Effector memory CD4-positive, alpha-beta T cell (primary cell): ENCODE measurements at places on chromosomes 3 and 15.

DNA sequence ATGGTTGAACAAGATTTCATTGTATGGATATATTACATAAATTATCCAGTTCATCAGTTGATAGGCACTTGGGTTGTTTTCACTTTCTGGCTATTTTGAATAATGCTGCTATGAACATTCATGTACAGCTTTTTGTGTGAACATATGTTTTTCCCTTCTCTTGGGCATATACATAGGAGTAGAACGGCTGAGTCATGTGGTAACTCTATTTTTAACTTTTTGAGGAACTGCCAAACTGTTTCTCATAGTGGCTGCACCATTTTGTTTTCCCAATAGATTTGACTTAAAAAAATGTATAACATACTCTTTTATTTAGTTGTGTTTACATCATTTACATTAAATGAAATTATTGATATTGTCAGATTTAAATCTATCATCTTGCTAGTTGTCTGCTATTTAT, 28.8 kb upstream of the RFX7 start:
- no peak overlapping the region for H3K27ac ChIP-seq
- H3K4me3 ChIP-seq: no peak overlapping the region
- DNase-seq: no peak
- H3K4me1 ChIP-seq: no peaks in the 10 kb centered on the region

GRCh38 chr3:127291611-127292010, 3.8 kb upstream of the PRR20G start:
- no peak overlapping the region for H3K27ac ChIP-seq
- no peaks in the 10 kb centered on the region for H3K4me1 ChIP-seq
- no peaks in the 10 kb centered on the region for H3K36me3 ChIP-seq
- DNase-seq: no peak
- H3K27me3 ChIP-seq: no peaks in the 10 kb centered on the region
- H3K4me3 ChIP-seq: no peak overlapping the region

DNA sequence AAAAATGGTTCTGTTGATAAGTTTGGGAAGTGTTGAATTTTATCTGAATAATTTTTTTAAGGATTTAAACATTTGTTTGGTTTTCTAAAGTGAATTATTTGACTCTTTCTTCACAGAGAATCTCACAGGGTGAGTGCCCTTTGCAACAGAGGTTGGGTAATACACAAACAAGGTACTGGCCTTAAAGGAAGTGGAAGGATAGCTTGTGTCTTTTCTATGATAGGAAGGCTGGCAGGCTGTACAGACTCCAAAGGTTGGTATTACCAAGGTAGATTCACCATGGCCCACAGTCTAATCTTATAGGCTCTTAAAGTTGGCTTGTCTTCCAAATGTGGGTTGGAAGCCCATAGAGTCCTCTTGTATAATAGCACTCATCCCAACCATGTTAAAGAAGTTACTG, 311.5 kb downstream of the SV2B start:
- no peak overlapping the region for H3K27ac ChIP-seq
- no peaks in the 10 kb centered on the region for H3K4me1 ChIP-seq
- H3K4me3 ChIP-seq: no peak overlapping the region
- H3K36me3 ChIP-seq: no peaks in the 10 kb centered on the region
- H3K27me3 ChIP-seq: no peaks in the 10 kb centered on the region

DNA sequence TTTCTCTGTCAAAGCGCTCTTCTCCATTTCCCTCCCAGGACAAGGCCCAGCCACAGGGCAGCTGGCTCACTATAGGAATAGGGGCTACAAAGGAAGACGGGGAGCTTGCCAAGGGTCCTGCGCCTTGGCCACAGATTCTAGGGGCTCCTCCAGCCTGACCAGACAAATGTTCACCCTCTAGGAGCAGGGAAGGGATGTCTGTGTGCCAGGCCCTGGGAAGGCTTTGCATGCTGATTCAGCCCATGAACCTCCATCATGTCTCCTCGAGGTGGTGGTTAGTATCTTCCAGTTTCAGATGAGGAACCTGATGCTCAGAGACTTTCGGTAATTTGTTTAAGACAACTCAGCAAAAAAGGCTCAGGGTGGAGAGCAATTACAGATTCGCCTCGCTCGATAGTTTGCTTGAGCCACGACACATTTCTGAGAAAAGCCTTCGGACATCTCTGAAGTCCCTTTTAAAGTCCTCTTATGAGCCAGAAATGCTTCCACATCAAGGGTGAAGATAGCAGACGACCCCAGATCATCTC, 110.0 kb downstream of the XXYLT1 start:
- H3K4me1 ChIP-seq: no peaks in the 10 kb centered on the region
- H3K4me3 ChIP-seq: no peak overlapping the region
- no peaks in the 10 kb centered on the region for H3K36me3 ChIP-seq
- no peaks in the 10 kb centered on the region for H3K27me3 ChIP-seq

DNA sequence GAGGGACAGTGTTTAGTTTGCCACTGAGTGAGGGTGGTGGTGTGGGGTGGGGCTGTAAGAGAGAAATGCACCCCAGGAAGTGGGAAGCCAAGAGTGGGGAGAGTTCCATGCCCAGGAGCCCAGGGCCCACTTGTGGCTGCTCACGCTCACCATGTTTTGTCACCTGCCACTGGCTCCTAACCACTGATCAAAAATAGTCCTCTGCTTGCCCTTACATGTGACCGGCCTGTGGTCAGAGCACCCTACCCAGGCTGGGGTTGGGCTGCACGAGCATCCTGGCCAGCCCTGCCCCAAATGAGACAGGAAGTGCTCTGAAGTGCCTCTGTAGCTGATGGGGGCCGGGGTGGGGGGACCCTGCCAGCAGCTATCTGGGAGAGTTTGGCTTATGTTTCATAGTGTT, 216.3 kb downstream of the RPLP1 start:
- no peak overlapping the region for H3K4me3 ChIP-seq
- no peak overlapping the region for H3K27ac ChIP-seq
- no peaks in the 10 kb centered on the region for H3K36me3 ChIP-seq
- DNase-seq: no peak

DNA sequence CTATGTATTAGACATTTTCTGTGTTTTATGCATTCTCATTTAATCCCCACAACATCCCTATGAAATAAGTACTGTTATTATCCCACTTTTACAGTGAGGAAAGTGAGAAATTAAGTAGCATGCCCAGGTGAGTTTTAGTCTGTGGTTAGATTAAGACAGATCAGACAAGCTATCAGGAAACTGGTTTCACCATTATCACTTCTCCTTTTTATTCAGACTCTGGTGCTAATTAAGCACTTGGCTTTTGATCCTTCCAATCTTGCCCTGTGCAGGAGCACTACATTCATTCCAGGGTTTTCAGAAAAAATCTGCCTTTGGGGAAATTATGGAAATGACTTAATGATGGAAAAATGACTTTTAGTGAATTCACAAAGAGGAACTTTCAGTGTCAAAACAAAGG, 115.2 kb downstream of the TMEM108 start:
- no peaks in the 10 kb centered on the region for H3K27me3 ChIP-seq
- no peak for DNase-seq
- H3K36me3 ChIP-seq: no peaks in the 10 kb centered on the region
- H3K4me1 ChIP-seq: no peaks in the 10 kb centered on the region

- H3K27me3 ChIP-seq: no peaks in the 10 kb centered on the region
- H3K4me1 ChIP-seq: no peaks in the 10 kb centered on the region
These were observed 389.3 kb downstream of the IL20RB start for GRCh38 chr3:137347132-137347531.

- no peaks in the 10 kb centered on the region for H3K36me3 ChIP-seq
- no peak overlapping the region for H3K4me3 ChIP-seq
- no peaks in the 10 kb centered on the region for H3K4me1 ChIP-seq
- no peak overlapping the region for H3K27ac ChIP-seq
These were observed 16.8 kb upstream of the CLDN16 start for GRCh38 chr3:190371152-190371551.

GRCh38 chr3:77825001-77825827, 785.3 kb downstream of the ROBO2 start:
- DNase-seq: no peak
- H3K27ac ChIP-seq: no peak overlapping the region
- no peaks in the 10 kb centered on the region for H3K27me3 ChIP-seq
- no peaks in the 10 kb centered on the region for H3K4me1 ChIP-seq
- H3K36me3 ChIP-seq: no peaks in the 10 kb centered on the region

GRCh38 chr3:112117415-112117814, 15.6 kb downstream of the GCSAM start:
- no peaks in the 10 kb centered on the region for H3K27me3 ChIP-seq
- H3K36me3 ChIP-seq: no peaks in the 10 kb centered on the region
- no peak overlapping the region for H3K27ac ChIP-seq
- H3K4me1 ChIP-seq: peaks cover 7% of the 10 kb centered on the region
- DNase-seq: no peak

DNA sequence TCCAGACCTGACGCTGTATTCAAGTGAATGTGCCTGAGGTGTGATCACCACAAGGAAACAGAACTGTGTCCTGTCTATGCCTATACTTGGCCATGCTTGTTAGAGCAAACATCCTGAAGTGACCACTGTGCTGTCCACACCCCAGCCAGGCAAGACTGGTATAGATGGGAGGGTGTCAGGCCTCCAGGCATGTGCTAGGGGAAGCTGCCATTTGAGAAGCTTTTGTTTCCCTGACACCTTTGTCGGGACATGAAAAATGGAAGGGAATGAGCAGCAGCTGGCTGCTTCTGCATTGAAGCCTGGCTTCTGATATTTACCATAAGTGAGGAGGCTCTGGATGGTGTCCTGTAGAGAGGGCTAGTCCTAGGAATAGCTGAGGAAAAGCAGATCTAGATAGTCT, 106.2 kb downstream of the CPNE4 start:
- no peaks in the 10 kb centered on the region for H3K36me3 ChIP-seq
- no peak for DNase-seq
- no peak overlapping the region for H3K4me3 ChIP-seq
- no peaks in the 10 kb centered on the region for H3K27me3 ChIP-seq
